NCI-H1694 treated with DMSO at 0.1 percent for 48 hours (cell line): ENCODE measurements at places on chromosomes 1 and 21.

- DNase-seq, result no peak
Observed at GRCh38 chr1:212754193-212754592, 37.4 kb downstream of the NSL1 start.

DNA sequence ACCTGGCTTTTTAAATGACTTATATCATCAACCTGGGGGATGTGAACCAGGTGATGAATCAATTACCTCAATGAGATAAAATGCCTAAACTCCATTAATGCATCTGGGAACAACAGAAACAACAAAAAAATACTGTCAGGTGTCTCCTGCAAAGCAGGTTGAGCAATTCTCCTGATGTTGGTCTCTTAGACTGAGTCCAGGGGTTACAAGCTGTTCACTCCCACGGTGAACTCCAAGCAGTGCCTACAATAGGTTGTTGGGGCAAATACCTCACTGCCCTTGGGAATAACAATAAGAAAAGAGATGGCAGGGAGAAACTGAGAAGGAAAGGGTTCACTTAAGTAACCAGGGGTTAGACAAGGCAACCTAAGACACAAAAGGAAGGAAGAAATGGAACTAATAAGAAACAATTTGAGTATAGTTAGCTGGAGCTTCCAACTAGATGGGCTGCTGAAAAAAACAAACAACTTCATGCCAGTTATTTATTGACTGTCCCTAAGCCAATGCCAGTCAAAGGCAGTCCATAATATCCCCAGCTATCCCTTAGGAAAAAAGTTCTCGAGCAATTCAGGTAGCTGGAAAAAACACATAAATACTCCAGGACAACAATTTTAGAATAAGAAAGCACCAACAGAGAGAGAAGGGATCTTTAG lies 97.6 kb upstream of the MAGI3 start:
- no peak for DNase-seq

GRCh38 chr1:33322870-33323585 lies 2.1 kb upstream of the A3GALT2 start:
- no peak for DNase-seq

GRCh38 chr1:59688976-59689375 lies 125.8 kb upstream of the HOOK1 start:
- no peak for DNase-seq

GRCh38 chr1:159441360-159441759 lies 1.8 kb downstream of the OR10J1 start:
- DNase-seq, result no peak

- DNase-seq, result no peak
Observed at GRCh38 chr1:2445162-2445822, 30.8 kb upstream of the PLCH2 start.

DNA sequence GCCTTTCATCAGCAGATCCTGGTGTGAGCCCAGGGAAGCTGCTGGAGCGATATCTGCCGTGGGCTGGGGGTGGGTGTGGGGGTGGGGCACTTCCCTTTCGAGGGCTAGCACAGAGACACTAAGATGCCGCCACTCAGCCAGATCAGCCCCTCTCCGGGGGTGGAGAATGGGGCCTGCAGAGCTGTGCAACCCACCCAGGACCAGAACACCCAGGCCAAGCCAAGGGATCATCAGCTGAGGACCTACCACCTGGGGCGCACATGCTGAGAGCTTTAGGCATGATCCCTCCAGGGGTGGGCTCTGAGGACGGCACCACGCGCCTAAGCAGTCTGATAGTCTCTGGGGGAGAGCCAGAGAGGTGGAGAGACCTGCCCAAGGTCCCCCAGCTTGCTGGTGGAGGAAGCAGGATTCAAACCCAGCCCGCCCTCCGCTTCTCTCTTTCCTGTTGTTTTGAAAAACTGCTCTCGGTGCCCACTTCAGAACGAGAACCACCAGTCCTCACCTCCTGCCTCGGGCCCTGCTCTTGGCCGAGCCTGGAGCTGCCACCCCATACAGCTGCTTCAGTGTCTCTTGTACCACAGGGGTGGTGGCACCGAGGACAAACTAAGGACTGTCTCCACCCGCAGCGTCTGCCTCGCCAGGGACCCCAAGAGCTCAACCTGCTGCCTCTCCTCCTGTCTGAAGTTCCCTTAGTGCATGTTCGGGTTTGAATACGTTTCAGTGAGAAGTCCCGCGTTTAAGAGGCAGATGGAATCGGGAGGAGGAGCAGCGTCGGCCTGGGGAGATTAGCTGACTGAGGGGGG lies 39.7 kb upstream of the RUNX3 start:
- DNase-seq, result no peak

- DNase-seq, result no peak
Observed at GRCh38 chr1:204225841-204226735, 12.3 kb upstream of the GOLT1A start.

DNA sequence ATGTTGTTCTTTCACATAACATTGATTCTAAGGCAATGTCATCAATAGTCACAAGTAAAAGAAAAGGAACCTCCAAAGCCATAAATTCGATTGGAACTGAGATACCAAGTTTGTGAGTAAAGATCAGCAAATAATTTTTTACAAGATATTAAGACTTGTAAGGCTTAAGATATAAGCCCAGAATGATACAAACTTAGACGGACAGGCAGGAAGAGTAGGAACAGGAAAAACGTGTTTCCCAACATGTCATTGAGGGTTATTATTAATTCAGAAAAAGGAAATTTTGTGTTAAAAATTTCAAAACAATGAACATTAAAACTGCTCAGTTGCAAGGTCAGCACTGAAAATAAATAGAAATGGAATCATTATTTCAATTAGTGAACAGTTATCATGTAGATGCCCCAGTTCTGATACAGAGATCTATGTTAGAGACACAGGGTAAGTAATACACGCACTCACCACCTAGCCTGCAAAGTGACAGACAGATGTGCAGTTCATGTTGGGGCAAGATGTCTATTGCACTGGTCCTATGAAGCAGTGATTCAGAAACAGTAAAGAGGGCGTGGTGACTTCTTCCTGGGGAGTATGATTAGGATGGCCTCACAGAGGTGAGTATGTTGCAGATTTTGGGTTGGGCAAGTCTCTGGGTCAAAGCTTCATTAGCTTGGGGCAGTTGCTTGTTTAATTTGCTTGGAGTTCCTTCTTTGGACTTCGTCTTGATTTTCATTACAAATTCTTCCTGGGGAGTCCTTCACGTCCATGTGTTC lies 284.4 kb downstream of the SETD4 start:
- no peak for DNase-seq

- DNase-seq, result no peak
Observed at GRCh38 chr1:30781906-30782305, 24.3 kb upstream of the LAPTM5 start.

- no peak for DNase-seq
Observed at GRCh38 chr21:42794551-42794950, 84.8 kb downstream of the WDR4 start.

DNA sequence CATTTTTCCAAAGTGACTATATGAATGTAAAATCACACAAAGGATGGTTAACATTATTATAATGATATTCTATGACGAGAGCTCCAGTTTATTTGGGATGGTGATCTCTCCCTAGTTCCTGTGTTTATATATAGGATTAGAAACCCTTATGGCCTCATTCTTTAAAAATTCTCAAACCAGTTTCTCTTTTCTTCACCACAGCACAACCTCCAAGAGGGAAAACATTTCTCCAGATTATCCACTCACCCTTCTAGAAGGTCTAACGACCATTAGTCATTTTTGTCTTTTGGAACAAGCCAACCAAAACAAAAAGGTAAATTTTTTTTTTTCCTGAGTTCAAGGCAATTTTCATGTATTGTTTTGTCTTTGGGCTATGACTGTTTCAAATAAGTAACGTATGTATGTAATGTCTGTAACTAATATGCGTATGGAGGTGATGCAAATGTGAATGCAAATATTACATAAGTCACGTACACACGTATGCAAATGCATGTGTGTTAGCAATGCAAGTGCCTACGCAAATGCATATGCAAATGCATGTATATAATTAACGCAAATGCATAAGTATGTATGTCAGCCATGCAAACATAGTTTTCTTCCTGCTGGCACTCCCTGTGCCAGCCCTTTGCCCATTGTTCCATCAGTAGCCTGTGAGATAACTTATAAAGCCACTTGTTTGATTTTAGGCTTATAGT lies 72.5 kb upstream of the MORC3 start:
- no peak for DNase-seq

DNA sequence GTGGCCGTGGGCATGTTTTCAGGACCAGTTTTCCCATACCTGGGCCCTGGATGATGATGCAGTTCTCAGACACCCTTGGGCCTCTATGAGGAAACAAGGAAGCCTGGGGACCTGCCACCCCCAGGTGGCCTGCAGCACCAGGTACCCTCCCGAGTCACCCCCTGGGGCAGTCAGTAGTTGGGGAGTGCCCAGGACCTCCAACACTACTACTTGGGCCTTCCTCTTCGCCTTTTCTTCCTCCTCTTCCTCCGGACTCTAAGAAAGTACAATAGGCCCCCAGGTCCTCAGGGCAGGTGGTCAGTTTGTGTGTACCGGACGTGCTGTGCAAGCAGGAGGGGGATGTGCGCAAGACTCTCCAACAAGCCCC lies 11.9 kb upstream of the SRARP start:
- no peak for DNase-seq

DNA sequence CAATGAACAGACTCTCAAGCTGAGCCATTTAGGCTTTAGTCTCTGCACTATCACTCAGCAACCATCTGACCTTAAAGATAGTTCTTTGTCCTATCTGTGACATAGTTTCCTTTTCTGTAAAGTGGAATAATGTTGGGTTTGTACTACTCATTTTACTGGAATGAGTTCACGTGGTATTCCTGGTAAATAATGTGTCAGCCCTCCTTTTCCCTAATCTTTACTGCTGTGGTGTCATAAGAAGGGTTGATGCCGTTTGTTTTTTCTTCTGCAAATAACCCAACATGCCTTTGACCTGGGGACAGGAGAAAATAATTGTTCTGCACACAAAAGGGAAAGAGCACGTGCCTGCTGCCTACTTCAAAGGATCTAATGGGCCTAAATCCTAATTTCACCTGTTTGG lies 297.8 kb downstream of the BRINP3 start:
- DNase-seq, result no peak

GRCh38 chr1:92949937-92950817 lies 11.1 kb downstream of the DIPK1A start:
- DNase-seq, result no peak

DNA sequence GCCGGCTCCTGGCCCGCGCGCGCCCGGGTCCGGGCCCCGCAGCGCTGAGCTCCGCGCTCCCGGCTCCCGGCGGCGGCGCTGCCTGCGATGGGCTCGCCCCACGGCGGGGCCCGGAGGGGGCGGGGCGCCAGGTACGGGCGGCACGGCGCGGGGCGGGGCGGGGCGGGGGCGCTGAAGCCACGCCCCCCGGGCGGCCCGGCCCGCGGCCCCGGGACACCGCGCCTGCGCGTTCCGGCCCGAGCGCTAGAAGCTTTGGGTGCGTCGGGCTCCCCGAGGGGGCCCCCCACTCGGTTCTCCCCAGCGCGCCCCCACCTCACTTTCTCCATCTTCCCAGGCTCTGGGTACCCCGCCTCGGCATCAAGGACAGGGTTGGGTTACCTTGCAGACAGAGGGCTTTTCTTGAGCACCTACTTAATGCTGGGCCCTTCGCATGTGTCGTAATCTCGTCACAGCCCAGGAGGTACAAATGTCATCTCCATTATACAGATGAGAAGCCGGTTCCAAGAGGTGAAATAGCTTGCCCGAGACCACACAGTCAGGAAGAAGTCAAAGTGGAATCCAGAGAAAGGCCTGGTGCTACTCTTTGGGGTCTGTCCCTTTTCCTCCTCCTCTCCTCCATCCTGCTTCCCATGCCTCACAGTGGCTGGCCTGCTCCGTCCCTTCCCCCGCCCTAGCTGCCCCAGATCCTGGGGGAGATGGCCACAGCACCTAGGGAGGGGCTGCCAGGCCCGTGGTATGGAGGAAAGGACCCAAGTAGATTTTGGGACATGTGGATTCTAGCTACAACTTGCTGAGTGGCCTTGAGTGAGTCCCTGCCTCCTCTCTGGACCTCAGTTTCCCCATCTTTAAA lies 46.5 kb downstream of the RAP1GAP start:
- no peak for DNase-seq

DNA sequence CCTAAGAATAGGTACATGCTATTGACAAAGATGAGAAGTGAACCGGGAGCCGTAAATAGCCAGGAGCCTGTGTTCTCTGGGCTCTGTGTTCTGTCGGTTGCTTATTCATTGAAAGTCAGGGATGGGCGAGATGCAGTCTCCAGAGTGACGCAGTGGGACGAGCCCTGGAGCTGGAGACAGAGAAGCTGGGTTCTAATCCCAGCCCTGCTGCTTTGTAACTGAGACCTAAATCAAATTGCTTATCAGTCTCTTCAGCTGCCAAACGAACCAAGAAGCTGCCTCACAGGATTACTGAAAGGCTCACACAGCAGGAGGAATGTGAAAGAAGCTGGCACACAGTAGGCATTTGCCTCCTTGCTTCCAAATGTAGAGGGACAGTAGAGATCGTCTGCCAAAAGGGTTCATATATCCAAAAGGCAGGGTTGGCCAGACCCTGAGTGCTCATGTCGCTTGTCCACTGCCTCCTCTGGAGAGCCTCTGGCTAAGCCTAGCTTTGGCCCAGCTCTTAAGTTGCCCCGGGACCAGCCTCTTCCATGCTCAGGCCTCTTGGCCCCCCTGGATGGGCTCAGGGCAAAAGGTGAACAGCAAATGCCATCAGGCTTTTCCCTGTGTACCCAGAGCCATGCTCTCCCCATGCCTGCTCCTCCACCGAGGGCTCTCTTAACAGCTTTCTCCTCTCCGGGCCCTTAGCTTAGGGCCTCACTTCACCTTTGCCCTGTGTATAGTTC lies 134.2 kb upstream of the IPO9 start:
- DNase-seq, result no peak

- no peak for DNase-seq
Observed at GRCh38 chr21:34911360-34911759, 137.7 kb downstream of the RUNX1 start.

GRCh38 chr1:174519844-174520243 lies 72.1 kb downstream of the GPR52 start:
- peak; percentile 88 for DNase-seq

DNA sequence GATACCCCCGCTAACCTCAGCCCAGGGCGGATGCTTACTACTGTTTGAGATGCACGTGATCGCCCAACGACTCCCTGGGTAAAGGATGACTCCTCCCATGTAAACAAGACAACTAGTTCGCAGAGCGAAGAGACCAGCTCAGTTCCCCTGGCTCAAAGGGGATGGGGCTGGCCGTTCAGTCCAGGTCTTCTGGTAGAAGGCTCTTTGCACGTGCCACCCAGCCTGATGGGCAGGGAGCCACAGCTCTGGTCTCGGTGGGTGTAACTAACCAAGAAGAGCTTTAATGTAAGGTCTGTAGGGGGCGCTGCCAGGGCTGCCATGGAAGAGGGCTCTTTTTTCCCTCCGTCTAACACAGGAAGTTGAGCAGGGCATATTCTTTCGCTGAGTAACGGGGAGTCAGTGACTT lies 49.4 kb upstream of the PARP1 start:
- DNase-seq, result no peak

GRCh38 chr1:52125736-52126359 lies 16.0 kb upstream of the ZFYVE9 start:
- no peak for DNase-seq
